Stomach (tissue), 19 donors: ENCODE measurements at places on chromosomes 16 and 17. TPM values are rescaled to one million over a fixed set of nuclear protein-coding genes. Genes with fewer than 3 reads are reported as not detected.

DNA sequence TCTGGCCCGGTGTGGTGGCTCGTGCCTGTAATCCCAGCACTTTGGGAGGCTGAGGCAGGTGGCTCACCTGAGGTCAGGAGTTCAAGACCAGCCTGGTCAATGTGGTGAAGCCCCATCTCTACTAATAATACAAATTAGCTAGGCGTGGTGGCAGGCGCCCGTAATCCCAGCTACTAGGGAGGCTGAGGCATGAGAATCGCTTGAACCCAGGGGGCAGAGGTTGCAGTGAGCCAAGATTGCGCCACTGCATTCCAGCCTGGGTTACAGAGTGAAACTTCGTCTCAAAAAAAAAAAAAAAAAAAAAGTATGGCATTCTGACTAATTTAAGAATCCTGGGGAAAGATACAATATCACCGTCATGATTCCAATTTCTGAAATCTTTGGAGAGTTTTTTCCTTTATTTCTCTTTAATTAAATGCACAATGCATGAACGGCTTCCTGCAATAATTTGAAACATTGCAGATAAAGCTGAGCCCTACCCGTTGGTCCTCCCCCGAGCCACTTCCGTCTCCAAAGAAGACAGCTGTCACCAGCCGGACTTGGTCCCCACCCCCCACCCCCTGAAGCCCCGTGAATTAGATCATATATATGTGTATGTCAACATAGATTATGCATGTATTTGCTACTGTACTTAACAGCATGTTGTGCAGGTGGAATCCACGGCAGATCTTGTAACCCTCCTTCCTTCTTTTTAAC lies 142.6 kb upstream of the PLCG2 start:
- H3K36me3 ChIP-seq, result peaks cover 3% of the 10 kb centered on the region
- H3K27me3 ChIP-seq, result no peaks in the 10 kb centered on the region
- H3K4me1 ChIP-seq, result peaks cover 29% of the 10 kb centered on the region
- H3K4me3 ChIP-seq, result no peak overlapping the region

DNA sequence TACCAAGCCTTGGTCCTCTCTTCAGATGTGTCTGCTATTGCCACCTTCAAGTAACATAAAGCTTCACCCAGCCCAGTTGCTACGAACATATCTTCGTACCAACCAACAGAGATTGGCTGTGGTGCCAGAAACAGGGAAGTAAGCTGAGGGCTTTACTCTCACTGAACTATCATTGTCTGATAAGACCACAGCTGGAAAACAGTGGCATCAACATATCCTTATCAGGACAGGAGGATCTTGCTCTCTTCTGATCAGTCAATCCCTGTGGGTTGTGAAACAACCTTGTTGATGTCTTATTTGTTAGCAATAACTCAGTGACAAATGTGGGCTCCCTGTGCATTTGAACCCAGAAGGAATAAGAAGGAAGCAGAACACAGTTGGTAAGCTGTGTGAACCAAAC lies 446.3 kb upstream of the MAF start:
- no peaks in the 10 kb centered on the region for H3K4me1 ChIP-seq
- H3K27me3 ChIP-seq, result no peaks in the 10 kb centered on the region
- no peak overlapping the region for H3K27ac ChIP-seq
- no peak overlapping the region for H3K4me3 ChIP-seq
- H3K36me3 ChIP-seq, result no peaks in the 10 kb centered on the region
- DNase-seq, result no peak

- no peak overlapping the region for H3K27ac ChIP-seq
- H3K27me3 ChIP-seq, result no peaks in the 10 kb centered on the region
- no peaks in the 10 kb centered on the region for H3K36me3 ChIP-seq
- H3K4me3 ChIP-seq, result no peak overlapping the region
- peak; percentile 36 for DNase-seq
Observed at GRCh38 chr17:76142039-76142584, 1.1 kb upstream of the FOXJ1 start.

RDM1 gene
- total RNA-seq, result not detected

GCGR gene
- total RNA-seq, result 0.55 TPM
